ENCODE measurements at places on chromosomes 13 and 19.

DNA sequence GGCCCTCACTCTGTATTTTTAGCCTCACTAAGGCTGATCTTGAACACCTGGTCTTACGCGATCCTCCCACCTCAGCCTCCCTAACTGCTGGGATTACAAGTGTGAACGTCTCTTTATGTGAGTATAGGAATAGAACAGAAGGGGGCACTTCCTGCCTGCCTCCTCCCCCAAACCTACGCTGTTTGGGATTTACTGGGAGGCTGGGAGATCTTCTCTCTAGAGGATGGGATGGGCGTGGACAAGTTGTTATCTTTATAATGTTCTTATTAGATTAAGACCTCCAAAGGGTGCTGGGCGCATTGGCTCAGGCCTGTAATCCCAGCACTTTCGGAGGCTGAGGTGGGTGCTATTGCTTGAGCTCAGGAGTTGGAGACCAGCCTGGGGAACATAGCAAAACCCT lies 2.9 kb upstream of the CSNK1G2 start:
- no peak for DNase-seq

DNA sequence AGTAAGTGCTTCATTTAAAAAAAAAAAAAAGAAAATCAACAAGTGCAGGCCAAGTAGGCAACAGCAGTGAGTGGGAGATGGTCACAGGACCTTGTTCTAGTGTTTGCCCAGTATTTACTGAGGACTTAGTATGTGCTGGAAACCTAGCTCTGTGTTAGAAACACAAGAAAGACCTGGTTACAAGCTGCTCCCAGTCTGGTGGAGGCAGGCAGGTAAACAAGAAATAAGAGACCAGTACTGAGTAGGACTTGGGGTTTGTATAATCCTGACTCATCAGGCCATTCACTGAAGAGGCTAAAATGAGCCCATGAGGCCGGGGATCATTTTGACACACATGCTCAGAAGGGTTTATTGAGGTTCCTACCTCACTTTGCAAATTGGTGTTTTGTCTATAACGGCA lies 21.5 kb upstream of the SERPINE3 start:
- no peak for DNase-seq

DNA sequence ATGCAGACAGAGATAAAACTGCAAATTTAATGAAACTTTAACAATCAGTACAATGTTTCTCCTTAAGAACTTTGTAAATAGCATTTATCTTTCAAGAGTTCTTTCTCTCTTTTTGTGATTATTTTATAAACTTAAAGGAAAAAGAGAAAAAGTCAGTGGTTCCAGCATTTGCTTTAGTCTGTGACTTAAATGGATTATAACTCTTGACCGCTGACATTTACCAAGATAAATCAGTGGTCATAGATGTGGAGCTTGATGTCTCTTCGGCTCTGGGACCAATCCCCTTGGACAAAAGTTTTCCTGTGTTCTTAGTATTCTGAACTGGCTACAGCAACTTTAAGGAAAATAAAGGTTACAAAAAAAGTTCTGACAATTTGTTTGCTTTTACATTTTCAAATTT lies 162.6 kb downstream of the TM9SF2 start:
- DNase-seq: no peak

GRCh38 chr13:80655778-80656511 lies 315.0 kb upstream of the SPRY2 start:
- DNase-seq: no peak

GRCh38 chr19:32830231-32831014 lies 39.1 kb downstream of the SLC7A9 start:
- no peak for DNase-seq

- DNase-seq: no peak
Observed at GRCh38 chr19:55336101-55336500, 3.6 kb upstream of the KMT5C start.

DNA sequence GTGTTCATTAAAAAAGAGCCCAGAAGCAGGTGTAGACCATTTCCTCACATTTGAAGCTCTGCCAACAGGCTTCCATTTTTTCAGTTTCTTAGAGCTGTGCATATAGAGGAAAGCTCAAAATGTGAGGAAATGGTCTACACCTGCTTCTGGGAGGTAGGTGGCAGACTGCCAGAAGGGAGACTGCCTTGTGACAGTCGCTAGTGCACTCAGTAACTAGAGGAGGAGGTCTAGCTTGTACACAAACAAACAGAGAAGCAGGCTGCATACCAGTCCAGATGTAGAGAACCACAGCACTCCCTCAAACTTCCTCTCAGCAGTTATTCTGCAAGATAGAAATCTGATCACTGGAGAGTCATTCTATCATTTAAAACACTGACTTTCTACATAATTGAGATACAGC lies 800.2 kb downstream of the EFNB2 start:
- DNase-seq: no peak

DNA sequence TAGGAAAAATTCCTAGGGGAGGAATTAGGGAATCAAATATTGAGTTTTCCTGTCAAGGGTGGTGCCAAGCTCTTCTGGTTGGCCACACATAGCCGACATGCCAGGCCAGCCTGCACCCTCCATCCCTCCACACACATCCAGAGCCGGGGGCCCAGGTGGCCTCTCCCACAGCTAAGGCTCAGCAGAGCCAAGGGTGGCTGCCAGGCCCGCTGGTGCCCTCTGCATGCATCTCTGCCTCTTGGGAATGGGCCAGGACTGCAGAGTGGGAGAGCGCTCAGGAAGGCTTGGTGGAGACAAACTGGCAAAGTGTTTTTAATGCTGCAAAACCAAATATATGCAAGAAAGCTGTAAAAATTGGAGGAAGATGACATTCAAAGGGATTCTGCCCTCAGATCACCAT lies 42.7 kb upstream of the GAS6 start:
- no peak for DNase-seq

DNA sequence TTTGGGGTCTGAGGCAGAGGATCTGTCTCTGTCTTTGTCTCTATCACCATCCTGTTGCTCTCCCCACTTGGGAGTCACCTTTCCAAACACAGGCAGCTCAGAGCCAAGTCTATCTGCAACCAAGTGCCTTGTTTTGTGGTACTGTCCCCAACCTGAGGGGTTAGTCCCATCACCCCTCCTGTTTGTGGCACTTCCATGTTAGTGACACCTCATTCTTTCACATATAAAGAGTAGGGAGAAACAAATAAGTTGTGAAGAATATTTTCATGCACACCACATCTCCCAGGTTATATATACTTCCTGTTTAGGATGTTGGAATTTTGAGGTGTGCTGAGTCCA lies 3.7 kb downstream of the GDF15 start:
- no peak for DNase-seq

GRCh38 chr19:51007488-51007887 lies 6.1 kb upstream of the KLK8 start:
- no peak for DNase-seq

DNA sequence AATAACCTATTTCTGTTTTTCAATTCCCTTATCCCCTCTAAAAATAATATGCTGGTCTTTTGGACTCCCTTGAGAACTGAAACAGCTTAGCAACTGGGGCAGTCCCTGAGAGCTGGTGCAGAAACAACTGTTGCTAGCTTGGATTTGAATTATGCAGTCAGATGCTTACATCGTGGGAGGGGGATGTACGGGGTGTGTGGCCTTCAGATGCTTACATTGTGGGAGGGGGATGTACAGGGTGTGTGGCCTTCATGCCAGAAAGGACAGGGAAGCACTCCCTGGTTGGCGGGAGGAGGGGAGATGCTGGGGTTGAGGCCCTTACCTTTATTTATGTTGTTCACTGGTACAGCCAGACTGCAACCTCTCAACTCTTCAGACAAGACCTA lies 25.6 kb downstream of the LRCH1 start:
- no peak for DNase-seq

GRCh38 chr19:55688422-55689218 lies 13.6 kb downstream of the EPN1 start:
- DNase-seq: peak; percentile 78

DNA sequence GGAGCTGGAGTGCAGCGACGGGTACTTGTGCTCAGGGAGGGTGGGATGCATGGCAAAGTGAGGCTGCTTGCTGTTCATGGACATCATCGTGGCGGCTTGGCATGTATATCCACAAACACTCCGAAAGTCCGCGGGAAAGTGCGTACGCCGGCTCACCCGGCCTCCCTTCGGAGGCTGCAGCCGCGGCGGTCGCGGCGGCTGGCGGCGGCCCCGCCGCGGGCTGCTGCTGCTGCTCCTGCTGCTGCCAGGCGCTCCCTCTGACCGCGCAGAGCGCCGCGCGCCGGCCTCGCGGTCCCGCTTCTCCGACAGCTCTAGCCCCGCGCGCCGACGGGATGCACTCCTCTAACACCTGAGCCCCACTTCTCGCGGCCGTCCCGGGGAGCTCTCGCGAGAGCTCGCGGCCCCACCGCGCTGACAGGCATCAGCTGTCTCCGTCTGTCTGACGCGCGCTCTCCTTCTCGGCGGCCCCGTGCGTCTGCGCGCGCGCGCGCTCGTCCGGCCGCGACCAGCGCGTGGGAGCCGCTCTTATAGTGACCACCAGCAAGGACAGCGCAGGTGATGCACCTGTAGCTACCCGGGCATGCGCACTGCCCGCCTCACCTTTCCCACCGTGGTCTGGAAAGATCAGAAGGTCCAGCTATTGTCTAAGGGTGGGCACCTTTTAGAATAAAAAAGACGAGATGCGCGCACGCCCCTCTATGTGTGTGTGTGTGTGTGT lies at the start of gene POU4F1:
POU4F1 (minus strand) TSS at position 313 of the 718 bp plus-strand sequence; CDS start at position 87, 226 bp downstream.
- peak; percentile 87 for DNase-seq

- peak; percentile 74 for DNase-seq
Observed at GRCh38 chr13:22278336-22278929, 607.6 kb downstream of the FGF9 start.

Measured in stomach (tissue), 19 donors.